ENCODE measurements at places on chromosomes 7 and 10.

- no peak for DNase-seq
Measured at GRCh38 chr10:32050177-32050576, 6.0 kb downstream of the KIF5B start.

DNA sequence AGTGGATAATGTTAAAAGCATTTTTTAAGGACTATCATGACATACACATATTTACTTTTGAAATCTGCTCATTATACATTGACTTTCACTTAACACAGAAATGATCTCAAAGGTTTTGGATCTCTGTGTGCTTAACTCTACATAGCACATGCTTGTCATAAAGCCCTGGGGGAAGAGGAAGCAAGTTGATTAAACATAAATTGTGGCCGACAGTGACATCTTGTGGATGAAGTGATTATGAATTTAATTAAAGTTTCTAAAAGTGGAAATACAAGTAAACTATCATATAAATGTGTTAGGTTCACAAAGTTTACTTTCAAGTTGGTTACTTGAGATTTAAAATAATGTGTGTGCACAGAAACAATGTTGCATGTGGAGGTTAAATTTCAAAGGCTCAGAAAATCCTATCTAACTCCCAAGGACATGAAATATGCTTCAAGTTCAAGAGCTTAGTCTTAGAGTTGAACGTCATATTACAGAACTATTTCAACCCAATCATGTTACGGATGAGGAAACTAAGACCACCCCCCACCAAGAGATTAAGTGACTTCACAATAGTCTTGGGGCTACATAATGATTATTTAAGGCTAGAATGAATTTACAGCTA lies 1247.8 kb downstream of the GATA3 start:
- DNase-seq: no peak

- DNase-seq: no peak
Measured at GRCh38 chr10:69449841-69450240, 1.4 kb upstream of the TSPAN15 start.

- no peak for DNase-seq
Measured at GRCh38 chr7:2553831-2554581, 1.3 kb downstream of the BRAT1 start.

- DNase-seq: no peak
Measured at GRCh38 chr10:62829622-62830021, 13.5 kb upstream of the EGR2 start.

GRCh38 chr7:76155938-76156337 lies 45.8 kb upstream of the SRRM3 start:
- no peak for DNase-seq

DNA sequence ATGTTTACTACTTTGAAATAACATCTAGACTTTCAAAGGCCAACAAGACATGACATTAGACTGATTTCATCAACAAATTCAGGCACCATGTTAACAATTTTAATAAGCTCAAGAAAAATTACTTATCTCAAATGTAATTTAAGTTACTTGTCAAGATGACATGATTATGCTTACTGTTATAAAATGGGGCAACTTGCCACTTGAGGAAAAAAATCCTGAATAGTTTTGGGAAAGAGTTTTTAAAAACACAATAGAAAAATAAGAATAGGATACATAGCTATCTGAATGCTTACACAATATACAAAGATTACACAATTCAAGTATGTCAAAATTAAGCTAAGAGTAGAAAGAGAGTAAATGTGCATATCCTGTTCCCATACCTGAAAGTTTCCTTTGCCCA lies 85.4 kb downstream of the RNF32 start:
- no peak for DNase-seq

DNA sequence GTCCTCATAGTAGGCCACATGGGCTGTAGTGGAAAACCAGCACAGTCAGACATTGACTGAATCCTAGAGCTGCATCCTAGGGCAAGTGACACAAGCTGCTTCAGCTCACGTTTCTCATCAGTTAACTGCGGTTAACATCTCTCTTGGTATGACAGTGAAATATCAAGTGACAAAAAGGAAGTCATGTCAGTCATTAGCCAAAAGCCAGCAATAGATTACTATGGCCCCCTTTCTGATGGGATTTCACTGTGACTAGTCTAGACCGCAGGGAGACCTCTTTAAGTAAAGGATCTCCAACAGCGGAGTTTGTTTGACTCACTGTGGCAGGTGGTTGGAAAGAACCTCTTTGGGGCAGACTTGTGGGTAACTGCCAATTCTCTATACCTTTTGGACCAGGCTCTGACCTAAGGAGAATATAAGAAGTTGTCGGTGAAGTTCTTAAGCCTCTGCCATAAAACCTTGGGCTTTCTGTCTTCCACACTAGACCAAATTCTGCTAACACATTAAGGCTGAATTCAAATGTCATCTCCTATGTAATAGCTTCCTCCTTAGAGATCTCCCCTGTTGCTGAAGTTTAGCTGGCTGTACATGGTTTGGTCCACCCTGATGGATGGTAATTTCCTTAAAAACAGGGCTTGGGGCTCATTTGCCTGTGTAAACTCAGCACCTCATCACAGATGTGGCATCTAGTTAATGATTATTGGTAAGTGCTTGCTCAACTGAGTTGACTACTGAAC lies 115.3 kb downstream of the SGMS1 start:
- DNase-seq: no peak

DNA sequence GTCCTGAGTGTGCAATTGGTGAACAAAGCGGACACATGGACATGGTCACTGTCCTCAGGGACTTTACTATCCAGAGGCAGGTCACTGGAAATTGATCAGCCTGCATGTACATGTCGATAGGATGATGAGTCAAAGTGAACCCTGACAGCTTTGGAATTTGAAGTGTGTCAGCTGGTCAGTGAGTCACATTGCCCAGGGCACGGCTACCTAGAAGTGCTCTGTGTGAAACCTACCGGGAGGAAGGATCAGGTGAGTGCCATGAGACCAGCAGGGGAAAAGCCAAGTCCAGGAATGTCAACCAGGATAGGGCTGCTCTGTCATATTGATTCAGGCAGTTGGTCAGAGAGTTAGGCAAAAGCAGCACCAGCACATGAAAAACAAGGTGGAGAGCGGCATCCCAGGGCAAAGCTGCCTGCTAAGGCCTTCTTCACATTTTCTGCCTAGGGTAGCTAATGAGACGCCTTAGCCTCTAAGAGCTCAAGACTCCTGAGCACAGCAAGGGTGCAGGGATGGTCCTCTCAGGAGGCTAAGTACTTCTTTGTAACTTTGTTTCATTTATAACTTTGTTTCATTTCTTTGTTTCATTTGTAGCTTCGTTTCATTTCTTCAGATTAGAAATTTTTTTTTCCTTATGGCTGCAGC lies 19.4 kb upstream of the PDCD4 start:
- no peak for DNase-seq

DNA sequence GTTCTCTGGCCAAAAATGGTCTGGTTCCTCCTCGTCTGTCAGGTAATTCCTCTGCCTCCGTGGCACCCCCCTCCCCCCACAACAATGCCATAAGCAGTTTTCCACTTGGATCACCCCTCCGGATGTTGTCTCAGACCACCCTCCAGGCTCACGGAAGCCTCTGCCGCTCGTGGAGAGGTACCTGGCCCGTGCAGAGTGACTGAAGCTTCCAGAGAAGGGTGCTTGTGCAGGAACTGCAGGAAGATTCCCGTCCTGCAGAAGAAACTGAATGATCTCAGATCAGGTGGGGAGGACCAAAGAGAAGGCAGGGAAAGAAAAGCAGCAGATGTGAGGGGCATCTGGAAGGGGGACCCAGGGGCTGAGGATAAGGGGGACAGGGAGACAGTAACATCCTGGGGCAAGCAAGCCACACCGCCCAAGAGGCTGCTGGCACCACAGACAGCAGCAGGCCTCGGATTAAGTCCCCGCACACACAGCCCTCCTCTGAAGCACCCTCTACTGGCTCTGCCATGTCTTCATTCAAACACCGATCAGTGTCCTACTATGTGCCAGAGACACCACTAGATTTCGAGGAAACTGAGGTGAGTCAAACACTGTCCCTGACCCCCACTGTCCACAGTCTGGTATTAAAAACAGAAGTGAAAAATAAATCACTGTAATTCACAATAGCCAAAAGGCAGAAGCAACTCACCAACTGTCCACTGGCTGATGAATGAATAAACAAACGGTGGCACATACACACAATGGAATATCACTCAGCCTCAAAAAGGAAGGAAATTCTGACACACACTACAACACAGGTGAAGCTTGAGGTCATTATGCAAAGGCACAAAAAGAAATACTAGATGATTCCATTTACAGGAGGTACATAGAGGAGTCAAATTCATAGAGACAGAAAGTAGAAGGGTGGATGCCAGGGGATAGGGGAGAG lies 26.4 kb downstream of the KIAA1549 start:
- no peak for DNase-seq

DNA sequence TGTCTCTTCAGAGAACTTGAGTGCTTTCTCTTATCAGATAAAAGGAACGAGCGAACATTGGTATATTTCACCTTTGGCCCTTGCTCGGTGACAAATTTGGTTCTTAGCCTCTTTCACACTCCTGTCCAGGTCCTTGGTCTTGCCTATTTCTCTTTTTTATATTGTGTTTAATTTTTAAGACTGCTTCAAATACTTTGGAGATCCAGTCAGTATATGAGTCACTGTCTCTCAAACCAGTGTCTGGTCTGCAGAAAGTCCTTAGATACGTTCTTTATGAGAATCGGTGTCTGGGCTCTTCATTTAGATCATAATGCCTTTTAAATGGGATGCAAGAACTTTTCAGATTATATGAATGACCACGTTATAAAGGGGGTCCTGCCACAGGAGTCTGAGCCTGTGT lies 55.0 kb downstream of the PIK3AP1 start:
- no peak for DNase-seq

DNA sequence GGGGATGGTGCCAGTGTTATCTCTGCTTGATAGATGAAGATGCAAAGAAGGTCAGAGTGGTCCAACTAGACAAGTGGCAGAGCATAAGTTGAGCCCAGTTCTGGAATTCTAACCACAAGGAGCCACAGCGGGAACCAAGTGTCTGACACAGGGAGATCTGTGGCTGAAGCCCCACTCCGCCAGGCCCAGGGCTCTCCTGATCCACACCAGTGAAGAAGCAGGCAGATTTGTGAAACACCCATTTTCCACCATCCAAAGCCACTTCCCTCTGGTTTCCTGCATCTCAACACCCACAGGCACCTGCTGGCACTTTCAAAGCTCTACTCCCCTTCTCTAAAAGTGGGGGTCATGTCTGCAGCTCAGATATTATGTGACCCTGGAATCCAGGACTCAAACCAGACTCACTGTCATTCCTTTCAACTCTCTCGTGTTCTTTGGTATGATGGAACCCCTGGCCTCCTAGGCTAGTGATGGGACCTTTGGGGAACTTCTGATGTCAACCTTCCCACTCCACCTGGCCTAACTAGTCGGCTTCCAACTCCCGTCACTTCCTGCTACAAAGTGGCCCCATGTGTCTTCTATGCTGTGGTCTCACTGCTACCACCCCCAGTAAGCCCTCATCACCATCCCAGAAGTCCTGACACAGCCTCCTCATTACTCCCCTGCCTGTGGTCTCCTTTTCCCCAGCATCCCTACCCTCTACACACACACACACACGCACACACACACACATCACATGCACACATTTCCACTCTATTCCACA lies 177.6 kb downstream of the GRID1 start:
- DNase-seq: no peak

DNA sequence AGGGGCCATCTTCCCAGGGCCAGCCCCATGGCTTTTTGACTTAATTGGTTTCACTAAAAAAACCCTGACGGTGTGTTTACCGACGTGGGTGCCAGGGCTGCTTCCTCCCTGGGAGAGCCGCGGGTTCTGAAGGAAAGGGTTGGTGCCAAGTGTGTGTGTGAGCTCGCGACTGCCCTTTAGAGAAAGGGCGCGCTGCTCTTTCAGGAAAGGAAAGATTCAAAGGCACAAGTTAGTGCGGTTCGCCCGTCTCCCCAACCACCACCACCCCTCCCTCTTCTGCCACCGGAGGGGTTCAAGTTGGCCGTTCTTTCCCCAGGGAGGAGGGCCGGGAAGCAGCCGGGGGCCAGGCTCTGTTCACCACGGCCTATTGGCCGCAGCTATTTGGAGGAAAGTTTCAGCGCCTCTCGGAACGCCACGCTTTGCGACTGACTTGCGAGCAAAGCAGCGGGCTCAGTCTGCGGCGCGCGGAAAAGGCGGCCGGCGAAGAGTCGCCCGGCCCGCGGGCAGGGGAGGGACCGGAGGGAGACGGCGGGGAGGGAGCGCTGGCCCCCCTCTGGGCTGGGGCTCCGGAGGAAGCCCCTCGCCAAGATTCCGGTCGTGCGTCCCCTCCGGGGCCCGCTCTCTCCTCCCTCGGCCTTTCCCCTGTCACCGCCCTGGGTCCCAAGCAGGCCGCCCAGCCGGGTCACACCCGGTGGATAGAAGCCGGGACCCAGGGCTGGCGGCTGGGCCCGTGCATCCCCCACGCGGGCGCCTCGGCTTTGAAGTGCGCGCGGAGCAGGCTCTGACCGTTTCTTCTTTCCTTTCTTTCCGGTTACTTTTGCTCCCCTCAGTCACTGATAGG lies 165.9 kb upstream of the PPP1R3A start:
- no peak for DNase-seq

DNA sequence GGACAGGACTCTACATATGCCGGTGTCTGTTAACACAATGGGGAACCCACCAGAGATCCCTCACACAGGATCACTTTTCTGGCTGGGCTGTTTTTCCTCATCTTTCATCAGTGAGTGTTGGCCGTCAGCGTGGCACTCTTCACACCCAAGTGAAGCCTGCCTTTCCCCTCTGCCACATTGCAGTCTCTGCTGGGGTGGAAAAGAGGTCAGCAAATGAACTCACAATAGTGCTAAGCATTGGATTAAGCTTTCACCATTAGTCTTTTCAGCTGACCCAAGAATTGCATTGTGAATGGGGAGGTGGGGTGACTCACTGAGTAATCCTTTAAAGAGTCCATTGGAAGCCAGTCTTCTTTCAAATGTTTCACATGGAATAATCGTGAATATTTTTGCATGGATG lies 143.0 kb downstream of the KIAA1217 start:
- DNase-seq: no peak

DNA sequence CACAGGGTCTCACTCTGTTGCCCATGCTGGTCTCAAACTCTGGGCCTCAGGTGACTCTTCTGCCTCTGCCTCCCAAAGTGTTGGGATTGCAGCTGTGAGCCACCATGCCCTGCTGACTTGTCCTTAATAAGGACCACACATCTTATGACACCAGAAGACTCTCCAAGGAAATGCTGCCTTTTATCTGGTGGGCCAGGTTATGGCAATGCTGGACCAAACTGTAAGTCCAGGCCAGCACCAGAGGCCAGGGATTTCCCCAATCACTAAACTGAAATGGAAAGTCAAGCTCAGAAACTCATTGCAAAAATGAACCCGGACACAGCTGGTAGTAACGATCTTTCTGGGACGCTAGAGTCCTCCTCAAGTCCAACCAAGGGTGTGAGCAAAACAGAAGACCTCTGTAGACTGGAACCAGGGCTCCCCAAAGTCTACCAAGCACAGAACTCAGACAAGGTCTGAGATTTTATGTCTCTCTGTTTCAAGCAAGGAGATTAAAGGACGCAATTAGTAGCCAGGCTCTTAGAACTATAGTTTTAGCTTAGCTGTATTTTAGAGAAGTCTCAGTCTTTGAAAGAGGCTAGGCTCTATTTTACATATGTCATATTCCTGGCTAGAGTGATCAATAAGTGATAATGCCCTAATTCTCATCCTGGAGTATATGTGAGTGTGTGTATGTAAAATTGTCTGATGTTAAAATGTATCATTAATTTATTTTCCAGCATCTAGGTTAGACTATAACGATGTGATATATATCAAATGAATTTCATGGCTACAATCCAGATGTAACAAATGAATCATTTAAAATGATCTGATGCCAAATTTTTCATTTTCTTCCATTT lies 74.0 kb upstream of the ITGB1 start:
- DNase-seq: no peak

- DNase-seq: no peak
Measured at GRCh38 chr7:28617308-28617880, 205.1 kb downstream of the CREB5 start.
